GM06990 (cell line): ENCODE measurements at places on chromosomes 5 and 9.

DNA sequence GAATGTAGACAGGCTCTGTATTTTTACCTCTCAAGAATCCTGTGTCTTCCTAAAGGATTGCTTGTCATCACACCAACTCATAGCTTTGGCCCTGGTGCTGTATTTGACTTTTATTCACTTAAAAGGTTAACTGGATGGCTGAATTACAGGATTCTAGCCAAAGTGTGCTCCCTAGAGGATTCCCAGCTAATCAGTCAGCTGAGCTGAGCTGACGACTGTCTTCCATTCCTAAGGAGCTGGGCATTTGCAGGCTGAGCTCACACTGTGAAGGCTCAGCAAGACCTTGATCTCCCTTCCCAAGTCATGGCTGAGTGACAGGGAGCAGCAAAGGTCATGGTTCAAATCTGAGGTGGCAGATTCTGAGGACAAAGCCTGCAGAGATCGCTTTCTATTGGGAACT lies 59.0 kb upstream of the PALM2AKAP2 start:
- DNase-seq, result no peak

GRCh38 chr5:32522429-32523143 lies 62.8 kb upstream of the SUB1 start:
- no peak for DNase-seq

DNA sequence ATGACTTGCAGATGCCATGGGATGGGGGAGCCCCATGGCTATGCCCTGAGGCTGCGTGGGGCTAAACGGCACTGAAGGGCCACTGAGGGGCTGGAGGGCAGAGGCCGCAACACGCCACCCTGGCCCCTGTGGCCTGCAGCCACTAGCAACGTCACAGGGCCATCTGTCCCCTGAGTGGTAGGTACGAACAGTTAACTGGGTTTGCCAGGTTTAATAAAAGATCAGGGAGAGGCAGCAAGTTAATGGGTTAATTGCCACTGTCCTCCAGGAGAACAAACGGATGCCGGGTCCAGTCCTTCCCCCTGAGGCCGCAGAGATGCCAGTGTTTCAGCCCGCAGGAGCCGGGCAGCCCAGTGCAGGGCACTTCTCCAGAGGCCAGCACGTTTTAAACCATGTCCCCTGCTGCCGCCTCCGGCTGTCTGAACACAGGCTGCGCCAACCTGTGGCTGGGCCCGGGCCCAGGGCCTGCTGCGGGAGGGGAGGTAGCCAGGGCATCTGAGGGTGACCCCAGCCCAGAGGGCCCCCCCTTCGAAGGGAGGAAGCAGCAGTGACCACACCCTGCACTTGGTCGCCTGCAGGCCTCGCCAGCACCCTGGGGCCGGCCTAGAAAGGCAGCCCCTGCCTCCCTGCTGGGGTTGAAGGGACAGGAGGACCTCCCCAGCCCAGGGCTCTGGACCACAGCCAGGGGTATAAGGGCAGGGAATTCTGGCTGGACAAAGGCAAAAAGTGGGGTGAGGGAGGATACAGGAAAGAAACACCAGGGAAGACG lies 227.3 kb downstream of the FANCC start:
- DNase-seq, result no peak

DNA sequence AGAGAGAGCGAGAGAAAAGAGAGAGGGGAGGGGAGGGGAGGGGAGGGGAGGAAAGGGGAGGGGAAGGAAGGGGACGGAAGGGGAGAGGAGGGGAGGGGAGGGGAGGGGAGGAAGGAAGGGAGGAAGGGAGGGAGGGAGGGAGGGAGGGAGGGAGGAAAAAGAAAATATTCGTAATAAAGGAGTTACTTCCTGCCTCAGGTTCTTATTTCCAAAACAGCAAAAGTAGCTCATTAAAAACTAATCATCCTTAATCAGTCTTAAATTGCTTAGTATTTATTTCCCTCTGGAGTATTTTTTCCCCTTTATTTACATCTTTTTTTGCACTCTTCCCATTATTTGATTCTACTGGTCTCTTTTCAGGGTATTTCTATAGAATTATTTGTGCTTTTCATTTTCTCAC lies 162.3 kb downstream of the FANCC start:
- DNase-seq, result no peak
